Eye (tissue), 1 donor: ENCODE measurements at places on chromosomes 16 and 17.

GRCh38 chr16:49849754-49850108, 6.2 kb downstream of the ZNF423 start:
- no peak for DNase-seq

DNA sequence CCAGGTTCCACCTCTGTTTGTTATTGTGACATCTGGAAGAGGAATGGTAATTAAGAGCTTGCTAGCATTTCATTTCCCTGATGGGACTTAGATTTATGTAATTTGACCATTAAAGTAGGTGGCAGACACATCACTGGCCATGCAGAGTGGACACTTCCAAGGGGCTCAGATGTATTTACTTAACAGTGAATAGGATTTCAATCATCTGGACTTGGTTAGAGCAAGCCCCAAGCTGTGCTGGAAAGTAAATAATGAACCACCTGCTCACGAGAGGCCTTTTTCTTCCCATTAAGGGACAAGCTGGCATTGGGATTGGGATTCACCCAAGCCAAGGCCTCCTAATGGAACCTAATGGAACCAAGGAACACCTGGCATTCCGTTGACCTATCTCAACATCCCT, 395.3 kb downstream of the HS3ST4 start:
- peak; percentile 57 for DNase-seq

- no peak for DNase-seq
These were observed 2.4 kb downstream of the GOSR2 start for GRCh38 chr17:46925185-46925868.

DNA sequence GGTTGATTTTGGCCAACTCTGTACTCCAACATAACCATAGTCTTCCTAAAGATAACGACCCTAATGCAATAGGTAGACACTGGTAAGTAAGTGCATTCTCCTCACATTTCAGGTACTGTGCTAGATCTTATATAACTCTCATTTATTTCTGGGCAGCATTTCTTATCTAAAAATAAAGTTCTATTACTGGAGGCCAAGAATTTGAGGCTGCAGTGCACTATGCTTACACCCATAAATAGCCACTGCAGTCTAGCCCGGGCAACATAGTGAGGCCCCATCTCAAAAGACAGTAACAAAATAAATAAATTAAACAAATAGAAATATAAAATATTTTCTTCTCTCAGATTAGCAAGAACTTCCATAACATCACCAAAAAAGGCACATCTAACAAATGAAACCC, 12.7 kb downstream of the CLEC3A start:
- no peak for DNase-seq

DNA sequence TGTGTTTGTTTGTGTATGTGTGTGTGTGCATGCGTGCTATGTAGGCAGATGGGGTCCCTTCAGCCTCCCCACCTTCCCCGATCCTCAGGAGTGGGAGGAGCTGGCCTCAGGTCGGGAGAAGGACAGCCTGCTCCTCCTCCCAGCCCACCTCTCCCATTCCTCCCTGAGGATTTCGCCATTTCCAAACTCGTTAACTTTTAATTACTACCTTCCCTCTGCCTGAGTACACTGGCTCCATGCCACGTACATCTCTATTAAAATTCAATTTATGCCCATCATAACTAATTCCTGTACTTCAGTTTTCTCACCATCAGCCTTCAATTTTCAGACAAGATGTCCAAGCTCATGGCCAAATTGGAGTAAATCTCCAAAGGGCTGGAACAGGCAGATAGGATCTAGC, 148.6 kb downstream of the SDK2 start:
- DNase-seq: no peak

- no peak for DNase-seq
These were observed 19.2 kb downstream of the EFTUD2 start for GRCh38 chr17:44880062-44880461.

DNA sequence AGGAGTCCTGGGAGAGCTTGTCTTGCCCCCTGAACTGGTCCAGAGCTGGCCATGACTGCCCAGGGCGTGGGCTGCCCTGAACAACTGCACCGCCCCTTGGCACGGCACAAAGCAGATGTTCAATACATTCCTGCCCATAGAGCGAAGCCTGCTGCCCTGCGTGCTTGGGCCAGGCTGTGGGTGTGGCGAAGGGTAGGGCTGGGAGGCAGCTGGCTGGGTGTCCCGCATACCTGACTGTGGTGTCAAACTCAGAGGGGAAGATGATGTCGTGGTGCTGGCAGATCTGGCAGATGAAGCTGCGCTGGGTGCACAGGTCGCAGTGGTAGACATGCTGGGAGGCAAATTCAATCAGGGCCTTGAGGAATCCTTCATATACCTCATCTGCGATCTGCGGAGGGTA, 124.2 kb upstream of the SMURF2 start:
- DNase-seq: no peak

DNA sequence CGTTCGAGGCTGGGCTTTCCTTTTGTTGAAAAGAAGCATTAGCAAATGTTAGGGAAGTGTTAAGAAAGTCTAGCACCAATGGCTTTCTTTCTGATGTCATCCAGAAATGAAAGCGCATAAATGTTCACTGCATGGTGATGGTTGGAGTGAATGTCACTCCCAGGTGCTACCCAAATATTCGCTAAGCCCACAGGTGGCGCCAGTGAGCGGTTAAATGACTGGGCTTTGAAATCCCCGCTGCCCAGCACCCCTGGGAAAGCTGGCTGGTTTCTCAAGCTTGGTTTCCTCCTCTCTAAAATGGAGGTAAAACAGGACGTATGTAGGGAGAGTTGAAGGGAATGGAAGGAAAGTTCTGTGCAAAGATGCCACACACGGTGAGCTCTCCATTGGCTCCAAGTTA, 104.4 kb downstream of the IRX5 start:
- DNase-seq: peak; percentile 68

GRCh38 chr16:82041542-82041941, 6.5 kb downstream of the HSD17B2 start:
- no peak for DNase-seq

GRCh38 chr16:5056352-5056751, 9.4 kb downstream of the C16orf89 start:
- peak; percentile 12 for DNase-seq

- no peak for DNase-seq
These were observed 419.0 kb upstream of the ASIC2 start for GRCh38 chr17:33712120-33712519.

DNA sequence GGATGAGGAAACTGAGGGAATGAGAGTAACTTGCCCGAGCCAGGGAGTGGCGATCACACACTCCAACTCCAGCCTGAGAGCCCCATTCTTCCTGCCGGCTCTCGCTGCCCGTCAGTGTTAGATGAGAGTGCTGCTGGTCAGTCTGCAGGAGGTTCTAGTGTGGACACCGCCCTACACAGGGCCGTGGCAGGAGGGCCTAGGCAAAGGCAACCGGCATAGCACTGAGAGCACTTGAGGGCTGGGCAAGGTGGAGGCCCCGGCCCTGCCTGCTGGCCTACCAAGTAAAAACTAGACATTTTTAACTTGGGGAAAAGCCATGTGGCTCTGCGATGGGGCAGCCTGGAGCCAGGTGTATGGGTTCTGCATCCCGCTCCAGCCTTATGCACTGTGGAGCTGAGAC, 354.8 kb downstream of the SEC14L1 start:
- DNase-seq: no peak

DNA sequence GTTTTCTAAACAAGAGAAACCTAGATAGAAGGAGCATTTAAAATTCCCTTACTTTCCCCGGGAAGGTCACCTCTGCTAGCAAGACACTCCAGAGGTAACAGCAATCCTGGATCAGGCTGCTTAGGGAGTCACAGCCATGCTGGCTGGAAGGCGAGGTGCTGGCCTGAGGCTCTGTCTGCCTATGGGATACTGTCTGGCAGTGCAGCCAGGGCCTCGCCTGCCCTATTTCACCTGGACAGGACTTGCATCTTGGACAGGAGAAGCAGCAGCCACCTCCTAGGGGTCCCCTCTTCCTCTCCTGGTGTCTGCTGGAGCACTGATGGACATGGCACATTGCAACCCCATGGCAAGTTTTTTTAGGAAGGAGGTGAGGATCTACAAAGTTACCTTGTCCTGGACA, 15.1 kb downstream of the FA2H start:
- no peak for DNase-seq

DNA sequence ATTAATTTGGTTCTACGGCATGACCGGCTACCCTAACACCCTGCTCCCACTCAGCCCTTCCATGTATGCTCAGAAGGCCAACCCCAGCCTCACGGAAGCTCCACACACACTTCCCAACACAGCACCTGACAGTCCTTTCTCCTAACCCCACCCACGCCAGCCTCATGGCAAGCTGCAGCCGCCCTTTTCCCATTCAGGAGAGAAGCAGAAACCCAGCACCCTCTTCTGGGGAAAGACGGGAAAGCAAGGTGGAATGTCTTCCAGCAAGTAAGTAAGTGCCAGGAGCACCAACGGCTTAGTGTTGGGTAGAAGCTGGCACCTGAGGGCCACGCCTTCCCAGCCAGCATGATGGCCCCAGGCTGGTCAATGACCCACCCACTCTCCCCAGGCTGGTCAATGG, 32.1 kb downstream of the ABR start:
- peak; percentile 86 for DNase-seq

- DNase-seq: no peak
These were observed 68.7 kb upstream of the MARCHF10 start for GRCh38 chr17:62876673-62877405.

- no peak for DNase-seq
These were observed 66.8 kb downstream of the XYLT1 start for GRCh38 chr16:17403859-17404545.

DNA sequence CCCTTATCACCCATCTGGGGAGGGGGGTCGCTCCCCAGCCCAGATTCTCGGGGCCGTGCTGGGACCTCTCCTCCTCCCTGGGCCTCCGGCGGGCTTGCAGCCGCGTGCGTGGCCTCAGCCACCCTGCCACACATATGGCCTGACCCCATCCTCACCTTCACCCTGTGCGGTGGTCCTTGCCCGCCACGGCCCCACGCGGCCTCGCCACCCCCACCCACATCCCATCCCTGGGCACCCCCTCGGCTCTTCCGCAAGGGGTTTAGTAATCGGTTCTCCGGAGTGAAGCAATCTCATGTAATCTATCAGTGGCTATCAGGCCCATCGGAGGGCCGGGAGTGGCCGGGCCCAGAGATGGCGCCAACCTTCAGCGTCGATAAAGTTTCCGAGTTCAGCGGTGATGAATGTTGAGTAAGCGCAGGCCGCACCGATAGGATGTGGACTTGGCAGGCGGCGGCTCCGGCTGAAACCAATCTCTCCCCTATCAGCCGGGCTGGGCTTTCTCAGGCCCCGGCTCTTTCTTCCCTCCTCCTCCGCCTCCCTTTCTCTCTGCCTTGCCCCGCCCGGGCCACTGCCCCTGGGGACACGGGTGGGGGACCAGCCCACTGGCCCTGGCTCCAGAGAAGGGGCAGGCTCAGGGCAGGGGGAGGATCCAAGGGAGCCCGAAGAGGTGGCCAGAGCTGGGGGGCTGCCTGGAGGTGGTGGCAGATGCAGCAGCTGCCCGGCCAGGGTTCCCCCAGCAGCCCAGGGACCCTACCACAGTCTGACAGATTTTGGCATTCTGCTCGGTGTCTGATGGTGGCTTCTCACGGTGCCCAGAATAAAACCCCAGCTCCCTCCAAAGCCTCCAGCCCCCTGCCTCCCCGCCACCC, 20.8 kb downstream of the ZFPM1 start:
- DNase-seq: no peak

GRCh38 chr17:17987187-17987896, 14.7 kb downstream of the DRC3 start:
- DNase-seq: no peak

DNA sequence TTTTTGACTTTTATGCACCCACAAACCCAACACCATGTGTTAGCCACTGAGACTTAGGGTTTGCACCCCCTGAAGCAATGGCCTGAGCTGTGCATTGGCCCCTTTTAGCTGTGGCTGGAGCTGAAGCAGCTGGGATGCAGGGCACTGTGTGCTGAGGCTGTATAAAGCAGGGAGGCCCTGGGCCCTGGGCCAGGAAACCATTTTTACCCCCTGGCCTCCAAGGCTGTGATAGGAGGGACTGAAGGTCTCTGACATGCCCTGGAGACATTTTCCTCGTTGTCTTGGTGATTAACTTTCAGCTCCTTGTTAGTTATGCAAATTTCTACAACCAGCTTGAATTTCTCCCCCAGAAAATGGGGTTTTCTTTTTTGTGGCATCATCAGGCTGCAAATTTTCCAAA, 6.7 kb upstream of the ANKFN1 start:
- no peak for DNase-seq

DNA sequence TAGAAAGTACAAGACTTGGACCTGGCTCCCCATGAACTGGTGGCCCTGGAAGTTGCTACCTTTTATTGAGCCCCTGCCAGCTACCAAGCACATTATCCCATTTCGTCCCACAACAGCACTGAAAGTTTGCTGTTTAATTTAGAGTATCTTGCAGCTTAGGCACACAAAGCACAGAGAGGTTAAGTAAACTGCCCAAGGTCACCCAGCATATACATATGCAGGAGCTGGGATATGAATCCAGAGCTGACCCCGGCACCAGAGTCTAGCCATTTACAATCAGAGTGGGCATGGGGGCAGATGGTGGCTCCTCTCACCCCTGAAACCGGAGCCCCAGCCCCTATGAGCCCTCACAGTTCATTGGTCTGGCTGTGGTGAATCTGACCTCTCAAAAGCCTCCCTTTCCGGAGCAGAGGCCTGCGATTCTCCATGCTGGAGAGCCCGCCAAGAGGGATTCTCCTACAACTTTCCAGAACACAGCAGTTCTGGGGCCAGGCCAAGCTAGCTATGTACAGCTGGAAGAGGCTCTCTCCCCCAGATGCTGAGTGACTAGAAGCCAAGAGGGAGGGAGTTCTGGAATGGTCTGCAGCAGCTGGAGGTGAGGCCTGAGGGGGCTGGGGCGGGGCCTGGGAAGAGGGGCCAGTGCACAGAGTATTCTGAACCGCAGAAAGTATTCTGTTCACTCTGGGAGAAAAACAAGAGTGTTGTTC, 58.3 kb downstream of the SREBF1 start:
- DNase-seq: peak; percentile 88

DNA sequence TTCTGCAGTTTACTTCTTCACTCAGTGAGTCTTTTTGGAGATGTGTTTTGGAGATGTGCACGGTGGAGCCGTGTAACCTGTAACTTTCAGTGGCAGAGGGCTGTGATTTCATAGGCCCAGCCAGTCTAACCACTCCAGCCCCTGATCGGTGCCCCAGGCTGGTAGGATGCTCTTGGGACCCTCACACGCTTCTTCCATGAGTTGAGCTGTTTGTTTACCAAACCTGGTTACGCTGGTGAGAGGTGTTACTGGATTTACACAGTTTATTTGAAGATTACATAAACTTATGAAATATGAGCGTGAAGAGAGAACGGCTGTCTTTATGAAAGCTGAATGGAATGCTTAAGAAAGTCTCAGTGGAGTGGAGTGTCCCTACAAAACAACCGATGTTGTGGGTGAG, 96.7 kb downstream of the CMIP start:
- DNase-seq: no peak

DNA sequence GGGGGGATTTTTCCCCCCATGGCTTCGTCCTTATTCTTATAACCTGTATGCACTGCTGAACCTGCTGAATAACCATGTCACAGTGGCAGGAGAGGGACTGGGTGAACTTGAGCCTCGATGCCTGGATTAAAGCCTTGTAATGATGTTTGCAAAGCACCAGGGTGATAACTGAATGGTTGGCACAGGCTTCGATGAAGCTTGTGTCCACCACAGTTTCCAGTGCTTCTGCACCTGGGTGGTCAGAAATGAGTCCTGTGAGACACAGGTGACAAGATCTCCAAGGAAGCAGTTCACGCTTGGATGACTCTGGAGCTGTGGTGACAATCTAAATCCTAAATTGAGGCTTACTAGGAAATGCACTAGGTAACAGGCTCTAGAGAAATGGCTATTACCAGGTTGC, 729.3 kb downstream of the MAF start:
- DNase-seq: no peak

- no peak for DNase-seq
These were observed 107.9 kb downstream of the SMG6 start for GRCh38 chr17:2195729-2196128.
